ENCODE measurements at places on chromosomes 3 and 15. TPM values are rescaled to one million over a fixed set of nuclear protein-coding genes. Genes with fewer than 3 reads are reported as not detected.
A peak's percentile ranks its signal among the peaks of the same experiment; 100 is the strongest.

The RASL12 gene
- total RNA-seq: 0.36 TPM

The FOXP1 gene
- 124 TPM for total RNA-seq

The NAALADL2 gene
- 3.3 TPM for total RNA-seq

The HRG gene
- not detected for total RNA-seq

The LYZL4 gene
- not detected for total RNA-seq

The DNASE1L3 gene
- total RNA-seq: not detected

- H3K27ac ChIP-seq: no peak overlapping the region
- H3K36me3 ChIP-seq: no peaks in the 10 kb centered on the region
- no peaks in the 10 kb centered on the region for H3K4me1 ChIP-seq
- no peaks in the 10 kb centered on the region for H3K27me3 ChIP-seq
- peak; percentile 9 for DNase-seq
Observed at GRCh38 chr3:64612916-64613526, 74.8 kb downstream of the ADAMTS9 start.

DNA sequence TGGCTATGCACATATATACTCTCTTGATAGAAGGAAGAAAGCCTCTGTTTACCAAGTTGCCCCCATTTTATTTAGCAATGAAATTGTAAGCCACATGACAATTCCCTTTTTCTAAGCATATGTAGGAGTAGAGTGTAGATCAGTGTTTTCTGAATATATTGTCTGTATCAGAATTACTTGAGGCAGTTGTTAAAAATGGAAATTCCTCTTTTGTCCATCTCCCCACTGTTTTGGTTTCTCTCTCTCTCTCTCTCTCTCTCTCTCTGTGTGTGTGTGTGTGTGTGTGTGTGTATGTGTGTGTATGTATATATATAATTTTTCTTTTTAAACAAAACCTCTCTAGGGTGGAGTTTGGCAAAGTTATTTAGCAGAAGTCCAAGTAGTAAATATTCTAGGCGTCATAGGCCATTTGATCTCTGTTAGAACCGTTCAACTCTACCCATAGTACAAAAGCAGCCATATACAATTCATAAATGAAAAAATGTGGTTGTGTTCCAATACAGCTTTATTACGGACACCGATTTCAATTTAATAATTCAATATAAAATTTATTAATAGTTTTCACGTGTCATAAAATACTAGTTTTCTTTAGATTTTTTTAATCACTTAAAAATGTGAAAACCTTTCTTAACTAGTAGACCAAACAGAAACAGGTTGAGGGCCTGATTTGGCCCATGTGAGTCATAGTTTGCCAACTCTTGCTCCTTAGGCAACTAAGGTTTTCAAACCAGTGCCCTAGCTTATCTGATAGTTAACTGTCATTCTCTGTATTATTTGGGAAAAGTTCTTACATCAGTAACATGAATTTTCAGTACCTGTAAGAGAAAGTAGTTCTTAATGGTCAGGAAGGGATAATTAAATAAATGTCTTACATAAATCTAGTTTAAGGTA is 39.8 kb downstream of the UBE2E1 start:
- no peaks in the 10 kb centered on the region for H3K36me3 ChIP-seq
- no peak overlapping the region for H3K27ac ChIP-seq
- DNase-seq: no peak
- H3K4me1 ChIP-seq: no peaks in the 10 kb centered on the region

GRCh38 chr3:4759689-4760312 is 219.4 kb upstream of the BHLHE40 start:
- no peaks in the 10 kb centered on the region for H3K4me1 ChIP-seq
- no peak overlapping the region for H3K4me3 ChIP-seq
- H3K27me3 ChIP-seq: no peaks in the 10 kb centered on the region
- H3K27ac ChIP-seq: no peak overlapping the region
- no peaks in the 10 kb centered on the region for H3K36me3 ChIP-seq
- no peak for DNase-seq

DNA sequence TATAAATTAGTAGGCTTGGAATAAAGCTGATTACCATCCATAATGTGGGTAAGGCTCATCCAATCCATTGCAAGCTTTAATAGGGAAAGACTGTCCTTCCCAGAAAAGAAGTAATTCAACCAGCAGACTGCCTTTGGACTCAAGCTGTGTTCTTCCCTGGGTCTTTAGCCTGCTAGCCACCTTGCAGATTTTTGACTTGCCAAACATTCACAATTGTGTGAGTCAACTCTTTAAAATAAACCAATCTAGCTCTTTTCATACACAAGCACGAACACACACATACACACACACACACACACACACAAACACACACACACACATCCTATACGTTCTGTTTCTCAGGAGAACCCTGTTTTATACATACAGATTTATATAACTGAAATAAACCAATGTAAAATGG is 248.1 kb downstream of the NAALADL2 start:
- no peaks in the 10 kb centered on the region for H3K36me3 ChIP-seq
- no peak overlapping the region for H3K4me3 ChIP-seq
- no peaks in the 10 kb centered on the region for H3K27me3 ChIP-seq
- DNase-seq: no peak

GRCh38 chr3:171809611-171809860 is 747 bp downstream of the PLD1 start:
- H3K36me3 ChIP-seq: no peaks in the 10 kb centered on the region
- H3K4me3 ChIP-seq: peak overlapping the region; percentile 59
- DNase-seq: peak; percentile 65
- no peaks in the 10 kb centered on the region for H3K27me3 ChIP-seq
- H3K4me1 ChIP-seq: peaks cover 40% of the 10 kb centered on the region

DNA sequence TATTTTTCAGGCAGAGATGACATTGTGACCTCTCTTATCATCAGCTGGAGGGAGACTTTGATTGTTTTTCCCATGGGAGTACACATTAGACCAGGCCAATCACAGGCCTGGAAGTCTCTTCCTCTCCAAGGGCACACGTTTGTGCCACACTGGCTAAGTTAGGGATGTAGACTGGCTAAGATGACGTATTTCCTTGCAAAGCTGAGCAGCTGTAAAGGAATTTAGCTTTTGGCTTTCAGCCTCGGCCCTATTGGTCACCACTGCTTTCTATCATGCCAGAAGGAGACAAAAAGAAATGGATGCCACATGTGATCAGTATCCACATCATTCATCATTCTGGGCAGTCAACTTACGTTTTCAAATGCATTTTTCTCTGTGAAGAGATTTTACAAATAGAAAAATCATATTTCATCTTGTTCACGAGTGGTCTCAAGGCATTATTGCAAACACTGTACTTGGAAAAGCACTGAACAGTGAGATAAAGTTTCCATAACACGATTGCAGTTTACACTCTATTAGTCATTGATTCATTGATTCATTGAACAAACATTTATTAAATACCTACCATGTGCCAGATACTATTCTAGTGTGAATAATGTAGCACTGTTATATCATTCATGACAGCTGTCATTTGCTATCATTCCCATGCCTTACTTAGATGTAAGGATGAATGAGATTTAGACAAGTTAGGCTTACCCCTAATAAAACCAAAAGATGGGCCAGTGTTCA is 27.0 kb upstream of the RNF7 start:
- no peaks in the 10 kb centered on the region for H3K36me3 ChIP-seq
- peak overlapping the region; percentile 16 for H3K27ac ChIP-seq
- H3K4me3 ChIP-seq: no peak overlapping the region
- H3K27me3 ChIP-seq: no peaks in the 10 kb centered on the region
- peaks cover 19% of the 10 kb centered on the region for H3K4me1 ChIP-seq

- no peak overlapping the region for H3K4me3 ChIP-seq
- H3K4me1 ChIP-seq: no peaks in the 10 kb centered on the region
- DNase-seq: no peak
- H3K27me3 ChIP-seq: no peaks in the 10 kb centered on the region
Observed at GRCh38 chr15:56341201-56341600, 24.0 kb upstream of the TEX9 start.

DNA sequence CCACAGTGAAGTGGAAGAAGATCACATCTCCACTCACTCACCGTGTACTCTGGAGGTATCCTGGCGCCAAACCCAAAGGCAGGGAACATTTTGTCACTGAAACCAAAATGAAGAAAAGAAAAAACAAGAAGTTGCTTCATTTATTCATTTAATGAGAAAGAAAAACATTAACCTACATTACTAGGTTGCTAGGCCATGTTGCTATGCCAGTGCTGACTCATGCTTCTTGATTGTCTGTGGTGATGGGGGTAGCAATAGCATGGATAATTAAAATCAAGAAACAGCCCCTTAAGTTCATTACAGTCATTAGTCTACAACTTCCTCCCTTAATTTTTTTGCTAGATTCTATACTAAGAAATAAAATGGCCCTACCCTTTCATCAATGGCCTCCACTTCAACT is 52.7 kb upstream of the MRPL3 start:
- peak; percentile 5 for DNase-seq
- H3K27ac ChIP-seq: no peak overlapping the region
- no peaks in the 10 kb centered on the region for H3K36me3 ChIP-seq
- H3K4me1 ChIP-seq: no peaks in the 10 kb centered on the region

DNA sequence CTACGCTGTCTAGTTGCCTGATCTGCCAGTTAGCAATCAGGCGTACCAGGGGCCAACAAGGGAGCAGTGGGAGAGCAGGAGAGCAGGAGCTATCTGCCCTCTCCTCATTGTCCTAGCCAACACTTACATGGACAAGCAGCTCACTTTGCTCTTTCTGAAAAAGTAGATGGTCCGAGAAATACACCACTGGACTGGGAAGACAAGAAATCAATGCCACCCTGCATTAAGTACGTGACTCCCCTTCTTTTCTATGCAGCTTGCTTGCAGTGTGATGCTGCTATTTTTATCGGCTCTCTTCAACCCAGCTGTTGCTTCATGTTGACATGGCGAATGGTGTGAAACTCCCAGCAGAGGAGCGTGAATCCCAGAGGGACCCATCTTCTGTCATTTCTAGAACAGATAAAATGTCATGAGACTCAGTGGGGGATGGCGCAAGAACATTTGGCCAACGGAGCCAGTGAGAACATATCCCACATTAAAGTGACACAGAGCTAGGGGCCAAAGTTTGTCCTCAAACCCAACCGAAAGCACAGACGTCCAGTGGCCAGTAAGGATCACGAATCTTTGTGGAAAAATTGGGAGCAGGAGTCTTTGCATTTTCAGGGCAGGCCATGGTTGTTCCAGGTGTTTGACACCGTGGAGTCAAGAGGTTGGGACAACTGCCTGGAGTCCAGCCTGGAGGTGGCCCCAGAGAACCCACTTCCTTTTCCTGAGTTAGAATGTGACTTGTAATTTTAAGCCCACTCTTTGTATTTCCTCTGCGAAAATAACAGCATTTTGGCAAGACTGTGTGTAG is 53.7 kb upstream of the MEF2A start:
- no peak for DNase-seq
- H3K4me1 ChIP-seq: peaks cover 20% of the 10 kb centered on the region
- no peaks in the 10 kb centered on the region for H3K27me3 ChIP-seq
- no peaks in the 10 kb centered on the region for H3K36me3 ChIP-seq
- no peak overlapping the region for H3K27ac ChIP-seq

- H3K4me1 ChIP-seq: peaks cover 16% of the 10 kb centered on the region
- DNase-seq: peak; percentile 96
- H3K4me3 ChIP-seq: no peak overlapping the region
- no peaks in the 10 kb centered on the region for H3K36me3 ChIP-seq
Observed at GRCh38 chr15:70327856-70328678, 230.3 kb upstream of the TLE3 start.

- peaks cover 7% of the 10 kb centered on the region for H3K4me1 ChIP-seq
- no peak overlapping the region for H3K27ac ChIP-seq
- H3K4me3 ChIP-seq: no peak overlapping the region
- H3K27me3 ChIP-seq: no peaks in the 10 kb centered on the region
- no peak for DNase-seq
Observed at GRCh38 chr15:74156678-74157411, 16.7 kb upstream of the ISLR start.

DNA sequence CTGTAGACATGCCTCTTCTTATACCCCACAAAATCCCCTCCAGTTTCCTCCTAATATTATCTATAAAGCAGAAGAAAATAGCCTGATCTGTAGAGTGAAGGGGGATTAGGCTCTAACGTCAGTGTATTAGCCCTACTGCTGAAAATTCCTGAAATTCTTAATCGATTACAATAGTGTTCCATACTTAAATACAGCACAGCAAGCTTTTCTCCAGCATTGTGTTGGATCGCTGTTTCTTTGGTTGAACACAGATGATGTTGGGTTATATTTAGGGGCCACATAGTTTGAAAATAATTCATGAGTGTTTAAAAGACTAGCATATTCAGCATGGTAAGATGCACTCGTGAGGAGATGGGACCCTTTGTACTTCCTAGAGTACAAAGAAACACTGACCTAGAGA is 52.5 kb downstream of the PIAS1 start:
- no peaks in the 10 kb centered on the region for H3K27me3 ChIP-seq
- H3K36me3 ChIP-seq: no peaks in the 10 kb centered on the region
- peaks cover 9% of the 10 kb centered on the region for H3K4me1 ChIP-seq
- no peak overlapping the region for H3K4me3 ChIP-seq

- H3K4me1 ChIP-seq: no peaks in the 10 kb centered on the region
- H3K27me3 ChIP-seq: peaks cover 13% of the 10 kb centered on the region
- no peaks in the 10 kb centered on the region for H3K36me3 ChIP-seq
- no peak for DNase-seq
- H3K27ac ChIP-seq: no peak overlapping the region
Observed at GRCh38 chr3:157918402-157918801, 187.8 kb downstream of the SHOX2 start.

- no peaks in the 10 kb centered on the region for H3K27me3 ChIP-seq
- H3K27ac ChIP-seq: no peak overlapping the region
- DNase-seq: no peak
Observed at GRCh38 chr3:146052056-146052790, 108.8 kb downstream of the PLOD2 start.

GRCh38 chr3:60336061-60336460 is 915.2 kb downstream of the FHIT start:
- no peak overlapping the region for H3K4me3 ChIP-seq
- H3K36me3 ChIP-seq: no peaks in the 10 kb centered on the region
- no peaks in the 10 kb centered on the region for H3K4me1 ChIP-seq
- H3K27me3 ChIP-seq: no peaks in the 10 kb centered on the region
- no peak overlapping the region for H3K27ac ChIP-seq

- H3K4me3 ChIP-seq: no peak overlapping the region
- H3K27ac ChIP-seq: no peak overlapping the region
- H3K27me3 ChIP-seq: no peaks in the 10 kb centered on the region
- H3K36me3 ChIP-seq: no peaks in the 10 kb centered on the region
- DNase-seq: no peak
Observed at GRCh38 chr3:4525560-4526223, 32.5 kb downstream of the ITPR1 start.

Data from astrocyte (in vitro differentiated cells and primary cell).